ENCODE measurements at places on chromosomes 1 and 21.

GRCh38 chr21:43025636-43026180 lies 49.9 kb downstream of the CBS start:
- no peak for DNase-seq

- DNase-seq: no peak
Observed at GRCh38 chr1:4463631-4464030, 190.8 kb upstream of the AJAP1 start.

DNA sequence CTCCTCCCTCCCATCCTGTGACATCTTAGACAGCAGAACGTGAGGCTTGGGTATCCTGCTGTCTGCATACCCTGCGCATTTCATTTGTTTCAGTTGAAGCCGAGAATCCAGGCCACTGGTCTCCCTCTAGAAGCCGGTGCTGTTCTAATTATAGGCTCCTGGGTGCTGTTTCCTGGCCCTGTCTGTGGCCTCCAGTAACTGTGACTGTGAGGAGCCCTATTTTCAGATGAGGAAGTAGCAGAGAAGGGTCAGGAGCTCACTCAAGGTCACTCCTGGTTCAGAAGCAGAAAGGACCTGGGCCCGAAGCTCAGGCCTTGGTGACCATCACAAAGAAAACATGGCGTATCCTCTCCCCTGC lies 24.0 kb downstream of the COQ8A start:
- DNase-seq: no peak

DNA sequence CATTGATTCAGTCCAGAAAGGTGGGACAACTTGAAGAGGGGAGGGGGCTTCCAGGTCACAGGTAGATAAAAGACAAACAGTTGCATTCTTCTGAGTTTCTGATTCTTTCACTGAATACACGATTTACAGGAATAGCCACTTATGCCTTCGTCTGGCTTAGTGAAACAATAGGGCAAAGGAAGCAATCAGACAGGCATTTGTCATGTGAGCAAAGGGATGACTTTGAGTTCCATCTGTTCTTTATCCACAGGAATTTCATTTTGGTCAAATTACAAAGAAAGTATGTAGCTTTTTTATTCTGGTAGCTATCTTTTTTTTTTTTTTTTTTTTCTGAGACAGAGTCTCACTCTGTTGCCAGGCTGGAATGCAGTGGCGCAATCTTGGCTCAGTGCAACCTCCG lies 202.5 kb downstream of the TTLL7 start:
- no peak for DNase-seq

- DNase-seq: no peak
Observed at GRCh38 chr1:203867802-203868201, 6.4 kb downstream of the SNRPE start.

GRCh38 chr21:30943243-30943642 lies 61.9 kb upstream of the KRTAP11-1 start:
- no peak for DNase-seq

DNA sequence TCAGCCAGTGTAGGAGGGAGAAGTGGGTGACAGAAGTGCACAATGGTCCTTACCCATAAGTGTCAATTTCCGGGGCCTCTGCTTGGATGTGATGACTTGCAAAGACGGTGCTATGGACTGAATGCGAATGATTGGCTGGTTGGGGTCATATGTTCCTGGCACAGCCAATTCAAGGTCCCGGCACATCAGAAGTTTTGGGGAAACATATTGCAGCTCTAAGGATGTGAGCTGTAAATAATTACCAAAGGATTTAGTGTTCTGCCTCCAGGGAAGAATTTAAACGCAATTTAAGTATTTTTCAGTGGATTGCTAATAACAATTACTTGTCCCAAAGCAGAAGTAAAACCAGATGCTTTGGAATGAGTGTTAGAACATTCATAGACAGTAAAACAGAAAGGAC lies 26.9 kb upstream of the EXOSC10 start:
- no peak for DNase-seq

DNA sequence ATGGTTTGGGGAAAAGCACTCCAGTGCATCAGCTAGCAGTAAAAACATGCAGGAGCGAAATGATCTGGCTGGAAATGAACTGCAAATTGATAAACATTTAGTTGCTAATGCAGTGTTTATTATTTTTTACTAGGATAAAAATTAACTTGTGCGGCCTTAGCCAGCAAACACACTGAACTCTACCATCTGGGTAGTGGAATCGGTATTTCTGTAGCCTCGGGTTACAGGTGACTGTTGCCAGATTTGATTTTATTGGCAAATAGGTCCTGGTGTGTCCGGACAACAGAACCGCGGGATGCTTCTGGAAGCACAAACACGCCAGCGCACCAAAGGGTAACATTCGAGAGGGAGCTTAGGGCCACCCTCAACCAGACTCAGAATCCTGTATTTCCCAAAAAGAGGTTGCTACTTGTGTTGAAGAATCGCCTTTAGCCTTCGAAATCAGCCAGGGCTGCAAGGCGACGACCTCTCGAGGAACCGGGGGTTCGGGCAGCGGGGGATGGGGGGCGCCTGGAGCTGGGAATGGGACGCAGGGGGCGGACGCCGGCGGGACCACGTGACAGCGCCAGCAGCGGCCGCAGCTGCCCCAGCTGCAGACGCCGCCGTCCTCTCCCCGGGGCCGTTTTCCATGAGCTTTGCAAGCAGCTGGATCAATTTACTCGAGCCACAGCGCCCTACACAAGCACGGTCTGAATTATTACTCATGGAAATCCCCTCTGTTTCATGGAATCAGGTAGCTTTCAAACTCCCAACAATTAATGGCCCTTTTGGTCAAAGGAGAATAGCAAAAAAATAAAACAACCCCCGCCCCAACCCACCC lies 158.8 kb downstream of the TOMM20 start:
- DNase-seq: peak; percentile 44
